ENCODE measurements at places on chromosomes 13 and 19. TPM values are rescaled to one million over a fixed set of nuclear protein-coding genes. Genes with fewer than 3 reads are reported as not detected.

PCSK4 gene
- 1.8 TPM for total RNA-seq

ZNF222 gene
- not detected for total RNA-seq

CGB5 gene
- total RNA-seq: not detected

C1QTNF9 gene
- not detected for total RNA-seq

PEAK3 gene
- total RNA-seq: not detected

GRCh38 chr19:22472180-22472637 is 50.1 kb upstream of the ZNF98 start:
- DNase-seq: no peak

- no peak for DNase-seq
Observed at GRCh38 chr13:50248516-50249143, 233.4 kb downstream of the KCNRG start.

DNA sequence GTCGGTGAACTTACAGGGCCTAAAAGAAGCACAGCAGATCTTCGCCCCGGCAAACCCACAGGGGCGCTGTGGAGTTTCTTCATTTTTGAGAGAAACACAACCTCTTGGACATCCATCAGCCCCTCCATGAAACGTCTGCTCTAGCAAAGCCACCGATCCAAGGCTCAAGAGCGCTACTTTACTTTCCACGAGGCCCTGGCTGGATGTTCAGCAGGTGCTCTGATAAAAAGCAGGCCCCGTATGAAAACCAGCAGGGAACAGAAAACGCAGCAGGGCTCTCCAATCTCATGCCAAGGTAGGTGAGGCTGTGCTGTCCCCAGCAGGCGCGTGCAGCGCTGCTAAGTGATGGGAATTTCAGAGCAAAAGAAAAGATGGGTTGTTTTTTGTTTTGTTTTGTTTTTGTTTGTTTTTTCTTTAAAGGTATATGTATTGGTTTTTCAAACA is 86.7 kb downstream of the IRS2 start:
- no peak for DNase-seq

DNA sequence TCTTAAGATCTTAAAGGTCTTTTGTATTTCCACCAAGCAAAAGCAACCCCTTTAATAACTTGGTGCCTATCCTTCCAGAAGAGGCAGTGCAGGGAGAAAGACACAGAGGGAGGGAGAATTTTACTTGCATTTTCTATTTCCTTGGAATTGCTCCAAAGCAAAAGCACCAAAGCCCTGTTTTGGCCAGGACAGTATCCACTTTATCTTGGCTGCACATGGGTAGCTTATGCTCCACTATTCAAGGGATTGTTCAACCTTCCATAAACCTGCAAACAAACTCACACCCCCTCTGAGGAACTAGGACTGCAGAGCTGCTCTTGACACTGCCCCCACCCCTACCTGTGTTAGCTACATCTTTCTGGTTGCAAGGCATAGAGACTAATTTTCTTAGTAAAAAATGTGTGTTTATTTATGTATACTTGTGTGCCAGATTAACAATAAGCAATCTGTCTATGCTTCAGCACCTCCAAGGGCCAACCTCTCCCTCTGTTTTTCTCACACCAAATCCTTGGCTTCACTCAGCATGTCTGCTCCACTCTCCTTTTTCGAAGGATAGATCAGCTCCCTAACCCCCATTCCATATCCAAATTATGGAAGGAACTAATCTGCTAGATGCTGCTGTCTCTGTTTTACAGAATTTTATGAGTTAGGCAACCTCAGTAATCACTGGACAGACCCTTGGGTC is 68.1 kb upstream of the KLF12 start:
- no peak for DNase-seq

- no peak for DNase-seq
Observed at GRCh38 chr13:97933776-97934175, 19.7 kb upstream of the IPO5 start.

- no peak for DNase-seq
Observed at GRCh38 chr13:28077231-28077630, 23.1 kb downstream of the FLT3 start.

GRCh38 chr19:49107625-49108459 is 6.3 kb upstream of the LIN7B start:
- no peak for DNase-seq

Measured in G401 (cell line).